Hair follicle dermal papilla cell (primary cell): ENCODE measurements at places on chromosomes 1 and 21. TPM values are rescaled to one million over a fixed set of nuclear protein-coding genes. Genes with fewer than 3 reads are reported as not detected.

CD34 gene
- total RNA-seq, result 1.2 and 1.9 TPM in 2 replicates

ARPC5 gene
- 231 and 288 TPM in 2 replicates for total RNA-seq

PLA2G2A gene
- total RNA-seq, result not detected in 2 replicates

RGS21 gene
- not detected in 2 replicates for total RNA-seq

NDC1 gene
- total RNA-seq, result 6.7 and 6.8 TPM in 2 replicates

APCS gene
- total RNA-seq, result not detected in 2 replicates

ABCG1 gene
- under 0.01 TPM in 1 of 2 replicates, not detected in the other for total RNA-seq

EPHX1 gene
- 59.4 and 81.8 TPM in 2 replicates for total RNA-seq

USH2A gene
- under 0.01 and 0.16 TPM in 2 replicates for total RNA-seq

SPTA1 gene
- total RNA-seq, result not detected in 2 replicates

NEGR1 gene
- total RNA-seq, result 22.2 and 31.6 TPM in 2 replicates

FCRL6 gene
- not detected in 2 replicates for total RNA-seq

TPTE gene
- total RNA-seq, result not detected in 2 replicates

CRNN gene
- not detected in 2 replicates for total RNA-seq

PTGER3 gene
- total RNA-seq, result 6.5 and 14.8 TPM in 2 replicates

TEX38 gene
- not detected in 2 replicates for total RNA-seq

NEK2 gene
- total RNA-seq, result 1.6 and 1.7 TPM in 2 replicates

SH3BP5L gene
- total RNA-seq, result 30.8 and 31.1 TPM in 2 replicates

TTC22 gene
- not detected in 2 replicates for total RNA-seq

AHCTF1 gene
- total RNA-seq, result 26.7 and 34.7 TPM in 2 replicates

PAPPA2 gene
- total RNA-seq, result 0.12 and 0.65 TPM in 2 replicates

BSND gene
- total RNA-seq, result not detected in 2 replicates

HFM1 gene
- total RNA-seq, result 0.49 and 1.1 TPM in 2 replicates

KIF21B gene
- 0.12 and 0.16 TPM in 2 replicates for total RNA-seq

SYTL1 gene
- total RNA-seq, result 0.24 and 0.81 TPM in 2 replicates

C4BPA gene
- not detected in 2 replicates for total RNA-seq

NBPF1 gene
- 62.9 and 88.4 TPM in 2 replicates for total RNA-seq

HAO2 gene
- under 0.01 TPM in 1 of 2 replicates, not detected in the other for total RNA-seq

GPR161 gene
- 22.7 and 30.5 TPM in 2 replicates for total RNA-seq

DCST2 gene
- total RNA-seq, result not detected in 2 replicates
